Tibial nerve (tissue), 4 donors: ENCODE measurements at places on chromosomes 5 and 9. TPM values are rescaled to one million over a fixed set of nuclear protein-coding genes. Genes with fewer than 3 reads are reported as not detected.

- no peaks in the 10 kb centered on the region for H3K36me3 ChIP-seq
- H3K27ac ChIP-seq = no peak overlapping the region
- no peaks in the 10 kb centered on the region for H3K27me3 ChIP-seq
Observed at GRCh38 chr5:122222580-122222979, 89.5 kb upstream of the SNCAIP start.

DNA sequence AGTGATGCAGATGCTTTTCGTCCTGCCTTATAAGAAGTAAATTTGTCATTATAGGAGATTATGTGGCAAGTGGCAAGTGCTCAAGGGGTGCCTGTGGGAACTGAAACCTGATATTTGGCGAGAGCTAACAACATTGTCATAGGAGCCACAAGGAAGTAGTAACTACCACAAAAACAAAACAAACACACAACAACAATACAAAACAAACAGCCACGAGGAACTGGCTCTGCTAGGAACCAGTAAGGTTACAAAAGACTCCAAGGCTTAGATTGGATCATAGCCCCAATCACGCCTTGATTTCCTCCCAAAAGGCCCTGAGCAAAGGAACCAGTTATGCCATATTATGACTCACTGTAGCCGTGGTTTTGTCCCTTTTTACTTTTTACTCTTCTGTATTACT, 1045.2 kb downstream of the CDH12 start:
- no peaks in the 10 kb centered on the region for H3K27me3 ChIP-seq
- no peaks in the 10 kb centered on the region for H3K36me3 ChIP-seq
- H3K4me3 ChIP-seq = no peak overlapping the region
- H3K27ac ChIP-seq = no peak overlapping the region
- no peak for DNase-seq

DNA sequence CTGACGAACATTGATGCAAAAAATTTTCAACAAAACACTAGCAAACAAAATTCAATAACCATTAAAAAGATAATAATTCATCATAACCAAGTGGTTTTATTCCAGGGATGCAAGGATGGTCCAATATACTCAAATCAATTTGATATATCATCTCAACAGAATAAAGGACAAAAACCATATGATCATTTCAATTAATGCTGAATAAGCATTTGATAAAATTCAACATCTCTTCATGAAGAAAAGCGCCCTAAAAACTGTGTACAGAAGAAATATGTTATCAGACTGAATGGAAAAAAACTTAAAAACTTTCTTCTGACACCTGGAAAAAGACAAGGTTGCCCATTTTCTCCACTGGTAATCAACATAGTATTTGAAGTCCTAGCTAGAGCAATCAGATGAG, 720.3 kb upstream of the RGMB start:
- H3K4me3 ChIP-seq = no peak overlapping the region
- H3K4me1 ChIP-seq = no peaks in the 10 kb centered on the region
- no peaks in the 10 kb centered on the region for H3K36me3 ChIP-seq
- no peaks in the 10 kb centered on the region for H3K27me3 ChIP-seq

The NRG2 gene
- 5.1 TPM for total RNA-seq
